Ascending aorta (tissue), 2 donors: ENCODE measurements at places on chromosomes 5 and 9.

DNA sequence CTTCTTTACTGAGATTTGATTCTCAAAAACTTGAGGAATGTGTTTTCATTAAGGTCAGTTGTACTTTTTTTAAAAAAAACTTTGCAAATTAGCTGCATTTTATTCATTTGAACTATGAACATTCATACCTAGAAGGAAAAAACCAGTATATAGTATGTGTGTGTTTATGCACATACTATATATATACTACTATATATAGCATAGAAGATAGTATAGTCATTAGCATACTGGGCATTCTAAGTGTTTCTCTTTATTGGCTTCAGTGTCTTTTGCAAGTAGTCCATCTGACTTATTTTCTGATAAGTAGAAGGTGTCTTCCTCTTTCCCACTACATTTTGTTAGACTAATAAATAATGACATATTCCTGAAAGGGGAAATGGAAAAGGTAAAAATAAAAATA is 33.0 kb downstream of the ELOVL7 start:
- no peak for DNase-seq

DNA sequence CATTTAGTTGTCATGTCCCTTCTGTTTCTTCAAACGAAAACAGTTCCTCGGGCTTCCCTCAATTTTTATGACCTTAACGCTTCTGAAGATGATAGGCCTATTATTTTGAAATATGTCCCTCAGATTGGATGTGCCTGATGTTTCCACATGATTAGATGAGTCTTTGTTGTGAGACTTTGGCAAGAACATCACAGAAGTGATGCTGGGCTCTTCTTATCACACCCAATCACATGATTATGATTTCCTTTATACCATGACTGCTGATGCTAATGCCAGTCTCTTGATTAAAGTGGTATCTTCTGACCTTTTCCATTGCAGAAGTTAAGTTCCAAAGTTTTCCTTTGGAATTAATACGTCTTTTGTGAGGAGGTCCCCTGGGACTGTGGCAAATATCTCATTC is 175.7 kb downstream of the SAXO1 start:
- DNase-seq: no peak

DNA sequence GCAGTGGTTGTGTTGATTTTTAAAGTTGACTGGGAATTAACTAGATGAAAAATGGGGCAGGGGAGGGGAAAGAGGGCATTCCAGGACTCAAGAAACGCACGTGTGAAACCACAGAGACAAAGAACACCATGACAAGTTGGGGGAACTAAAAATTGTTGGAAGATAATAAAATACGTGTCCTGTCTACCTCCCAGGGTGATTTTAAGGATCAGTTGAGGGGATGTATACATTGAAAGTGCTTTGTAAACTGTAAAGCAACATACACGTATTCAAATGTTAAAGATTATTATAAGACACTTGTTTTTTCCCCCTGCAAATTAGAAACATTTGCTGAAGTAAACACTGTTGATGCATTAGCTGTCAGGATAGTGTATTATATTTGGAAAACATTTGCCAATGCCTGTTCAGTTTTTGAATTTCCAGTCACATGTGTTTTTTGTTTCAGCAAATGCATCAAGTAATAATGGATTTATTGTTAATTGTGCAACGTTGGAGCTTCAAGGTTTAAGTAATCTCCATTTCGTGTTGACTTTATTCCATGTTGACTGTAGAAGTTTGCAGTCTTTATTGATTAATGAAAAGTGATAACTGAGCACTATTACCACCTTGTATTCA is 412.7 kb downstream of the ACTL7B start:
- DNase-seq: no peak

DNA sequence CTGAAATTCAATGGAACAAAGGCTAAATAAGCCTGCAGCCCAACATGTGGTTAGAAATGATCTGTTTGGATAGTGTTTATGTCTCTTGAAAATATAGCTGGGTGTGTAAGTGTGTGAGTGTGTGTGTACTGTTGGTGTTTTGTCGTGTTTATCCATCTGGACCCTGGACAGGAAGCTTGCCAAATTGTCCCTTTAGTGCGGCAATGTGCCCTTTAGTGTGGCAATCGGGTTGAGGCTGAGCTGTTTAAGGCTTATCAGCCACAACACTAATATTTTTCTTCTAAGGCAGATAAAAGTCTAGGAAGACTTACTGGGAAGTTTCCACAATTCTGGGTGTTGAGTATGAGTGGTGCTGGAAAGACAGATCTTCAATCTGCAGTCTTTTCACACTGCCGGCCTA is 180.2 kb downstream of the YTHDC2 start:
- no peak for DNase-seq

DNA sequence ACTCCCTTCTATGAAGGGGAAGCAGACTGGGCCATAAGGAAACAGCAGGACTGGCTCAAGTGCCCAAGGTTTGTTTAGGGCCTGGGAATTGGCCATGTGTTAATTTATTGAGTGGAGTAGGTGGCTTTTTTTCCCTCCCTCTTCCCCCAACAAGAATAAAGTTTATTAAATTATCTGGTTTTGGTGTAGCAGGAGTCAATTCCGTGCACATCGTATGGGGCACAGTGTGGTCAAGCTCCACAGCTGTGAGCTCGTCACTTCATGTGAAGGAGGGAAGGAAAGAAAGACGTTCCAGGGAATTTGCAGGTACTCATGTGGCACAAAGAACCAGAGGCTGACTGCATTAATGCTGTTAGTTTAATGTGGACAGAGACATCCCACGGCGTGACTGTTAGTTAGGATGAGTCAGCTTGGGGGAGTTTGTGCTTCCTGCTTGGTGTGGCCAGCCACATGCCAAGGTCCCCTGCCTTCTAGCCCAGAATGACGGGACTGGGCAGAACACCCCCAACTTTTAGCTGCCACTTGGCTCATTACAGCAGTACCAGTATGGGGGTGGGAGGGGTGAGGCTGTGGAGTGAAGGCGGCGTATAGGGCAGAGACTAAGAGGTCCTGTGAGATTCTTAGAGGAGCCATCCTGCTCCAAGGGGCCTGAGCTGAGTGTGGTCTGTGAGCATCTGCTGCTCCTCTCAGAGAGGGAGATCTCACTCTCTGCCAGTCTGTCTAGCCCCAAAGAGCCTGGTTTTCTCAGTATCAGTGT is 33.2 kb downstream of the CSF1R start:
- DNase-seq: no peak

- no peak for DNase-seq
Measured at GRCh38 chr9:126527109-126527825, 86.5 kb upstream of the LMX1B start.

- DNase-seq: no peak
Measured at GRCh38 chr5:43634621-43635020, 31.6 kb downstream of the NNT start.

GRCh38 chr5:95959051-95959887 is 2.4 kb downstream of the ELL2 start:
- DNase-seq: no peak

- DNase-seq: no peak
Measured at GRCh38 chr5:135576075-135576599, 2.7 kb downstream of the CXCL14 start.

DNA sequence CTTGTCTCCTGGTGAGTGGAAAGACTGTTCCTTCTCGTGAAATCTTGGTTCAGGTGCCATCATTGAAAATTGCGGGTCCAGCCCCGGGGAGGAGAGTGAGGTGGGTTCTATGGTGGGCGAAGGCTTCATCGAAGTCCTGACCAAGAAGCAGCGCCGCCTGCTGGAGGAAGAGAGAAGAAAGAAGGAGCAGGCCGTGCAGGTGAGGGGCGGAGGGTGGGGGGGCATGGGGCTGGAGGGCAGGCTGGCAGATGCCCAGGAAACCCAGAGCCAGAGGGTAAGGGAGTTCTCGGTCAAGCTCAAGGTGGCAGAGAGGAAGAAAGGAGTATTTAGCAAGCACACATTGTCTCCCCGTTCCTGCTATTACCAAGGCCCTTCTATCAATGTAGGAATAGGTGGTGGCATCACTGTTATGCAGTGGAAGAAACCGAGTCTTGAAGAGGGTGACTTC is 24.3 kb upstream of the POMT1 start:
- no peak for DNase-seq
